Aorta (tissue), 5 donors: ENCODE measurements at places on chromosomes 7 and 10. TPM values are rescaled to one million over a fixed set of nuclear protein-coding genes. Genes with fewer than 3 reads are reported as not detected.

The TEX47 gene
- total RNA-seq = not detected

The AKR1C8 gene
- 0.30 TPM for total RNA-seq

The COPG2 gene
- 9.7 TPM for total RNA-seq

The ZNF488 gene
- total RNA-seq = not detected

The HYAL4 gene
- not detected for total RNA-seq

The LCOR gene
- total RNA-seq = 38.9 TPM

The RPP38 gene
- 9.0 TPM for total RNA-seq

The CFAP46 gene
- total RNA-seq = not detected

The NME8 gene
- 2.0 TPM for total RNA-seq

The OR13A1 gene
- total RNA-seq = not detected

The LAMB4 gene
- total RNA-seq = 0.24 TPM

GRCh38 chr10:128382225-128382624 is 256.0 kb upstream of the MKI67 start:
- no peak for DNase-seq
- H3K36me3 ChIP-seq = no peaks in the 10 kb centered on the region
- no peak overlapping the region for H3K27ac ChIP-seq
- no peaks in the 10 kb centered on the region for H3K4me1 ChIP-seq
- H3K27me3 ChIP-seq = no peaks in the 10 kb centered on the region
- H3K4me3 ChIP-seq = no peak overlapping the region

DNA sequence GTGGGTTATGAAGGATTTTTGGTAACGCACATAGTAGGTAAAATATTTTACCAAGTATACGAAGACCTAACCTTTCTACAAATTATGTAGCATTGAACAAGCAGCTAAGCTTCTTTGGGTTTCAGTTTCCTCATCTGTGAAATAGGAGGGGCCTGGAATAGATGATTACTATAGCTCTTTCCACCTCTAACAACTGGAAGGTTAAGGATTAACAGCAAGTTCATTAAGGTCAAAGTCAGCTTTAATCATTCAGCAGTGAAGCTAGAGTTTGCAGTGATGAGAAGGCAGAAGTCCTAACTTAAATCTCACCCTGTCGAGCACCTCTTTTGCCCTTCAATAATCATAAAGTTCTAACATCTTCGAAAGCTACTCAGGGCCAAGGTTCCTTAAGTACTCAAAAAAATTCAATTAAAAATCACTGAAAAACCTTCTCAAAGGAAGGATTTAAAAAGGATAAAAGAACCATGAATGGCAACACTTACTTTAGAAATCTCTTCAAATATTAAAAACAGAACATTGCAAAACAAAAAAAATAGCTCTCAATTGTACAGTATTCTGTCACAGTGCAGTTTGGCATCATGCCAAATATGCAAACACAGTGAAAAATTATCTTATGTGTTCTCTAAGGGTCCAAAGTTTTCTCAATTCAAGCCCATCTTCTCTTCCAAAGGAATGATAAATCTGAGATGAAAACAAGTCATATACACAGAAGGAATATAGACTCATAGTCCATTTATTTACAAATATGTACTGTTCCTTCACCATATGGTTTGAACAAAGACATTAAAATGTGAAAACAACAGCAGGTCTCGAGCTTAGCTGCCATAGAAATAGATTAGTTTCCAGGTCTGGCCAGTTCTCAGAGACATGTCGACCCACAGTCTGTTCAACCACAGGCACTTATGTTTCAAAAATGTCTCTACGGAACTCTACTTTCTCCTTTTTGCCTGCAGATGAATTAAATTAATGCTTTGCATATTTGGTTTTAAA is 152.0 kb upstream of the SLC13A1 start:
- H3K36me3 ChIP-seq = no peaks in the 10 kb centered on the region
- H3K27me3 ChIP-seq = no peaks in the 10 kb centered on the region
- H3K4me1 ChIP-seq = no peaks in the 10 kb centered on the region
- DNase-seq = no peak
- no peak overlapping the region for H3K27ac ChIP-seq

DNA sequence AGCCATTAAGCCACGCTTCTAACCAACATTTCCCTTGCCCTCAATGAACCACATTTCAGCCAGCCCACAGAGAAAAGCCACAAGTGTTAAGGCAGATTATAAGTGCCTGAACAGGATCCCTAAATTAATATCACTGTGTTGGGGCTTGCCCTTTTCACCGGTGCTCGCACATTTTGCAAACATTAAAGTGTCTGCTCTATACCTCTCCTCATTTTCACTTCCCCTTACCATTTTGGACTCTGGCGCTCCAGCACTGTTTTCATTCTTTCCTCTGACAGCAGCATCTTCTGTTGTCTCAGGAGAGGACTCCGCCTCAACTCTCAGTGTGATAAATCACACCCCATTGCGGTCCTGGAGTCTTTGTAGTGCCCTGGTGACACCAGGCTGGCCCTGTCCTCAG is 274.2 kb downstream of the BAMBI start:
- H3K27me3 ChIP-seq = no peaks in the 10 kb centered on the region
- H3K4me1 ChIP-seq = no peaks in the 10 kb centered on the region
- no peak for DNase-seq
- H3K27ac ChIP-seq = no peak overlapping the region

GRCh38 chr10:7196284-7196683 is 214.6 kb downstream of the SFMBT2 start:
- H3K36me3 ChIP-seq = no peaks in the 10 kb centered on the region
- DNase-seq = no peak
- no peak overlapping the region for H3K27ac ChIP-seq

DNA sequence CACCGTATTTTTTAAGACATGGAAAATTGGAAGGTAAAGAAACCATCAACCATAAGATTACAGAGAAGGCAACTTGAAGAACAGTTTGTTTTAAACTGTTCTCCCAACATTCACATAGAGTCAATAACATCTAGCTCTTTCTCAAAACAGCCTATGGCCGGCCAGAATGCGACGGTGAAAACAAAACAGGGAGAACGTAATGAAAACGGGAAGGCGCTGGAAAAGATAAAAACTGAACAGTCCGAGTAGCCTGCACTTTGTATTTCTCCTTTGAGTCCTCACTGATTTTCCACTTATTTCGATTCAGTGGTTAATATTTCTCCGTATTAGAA is 637 bp downstream of the MICU1 start:
- no peaks in the 10 kb centered on the region for H3K36me3 ChIP-seq
- no peaks in the 10 kb centered on the region for H3K27me3 ChIP-seq
- peak overlapping the region; percentile 7 for H3K27ac ChIP-seq
- no peak for DNase-seq
- peak overlapping the region; percentile 76 for H3K4me3 ChIP-seq
- H3K4me1 ChIP-seq = peaks cover 2% of the 10 kb centered on the region

DNA sequence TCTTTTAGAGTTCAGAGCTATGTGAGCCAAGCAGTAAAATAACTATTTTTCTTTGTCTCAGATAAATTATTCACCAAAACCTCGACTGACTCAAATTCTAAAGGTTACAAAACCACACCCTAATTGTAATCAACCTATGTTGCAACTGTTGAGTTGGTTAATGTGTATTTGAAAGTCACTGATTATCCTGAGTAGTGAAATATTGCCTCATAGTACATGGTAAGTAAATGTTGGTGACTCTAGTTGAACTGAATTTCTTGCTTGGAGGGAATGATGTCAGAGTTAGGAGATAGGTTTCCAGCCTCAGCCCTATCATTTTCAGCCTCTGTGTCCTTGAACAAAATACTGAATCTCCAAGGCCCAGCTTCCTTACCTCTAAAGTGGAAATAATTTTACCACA is 3.0 kb upstream of the CYP2C18 start:
- H3K27ac ChIP-seq = no peak overlapping the region
- no peaks in the 10 kb centered on the region for H3K4me1 ChIP-seq
- no peak overlapping the region for H3K4me3 ChIP-seq
- H3K27me3 ChIP-seq = no peaks in the 10 kb centered on the region
- no peaks in the 10 kb centered on the region for H3K36me3 ChIP-seq

- no peaks in the 10 kb centered on the region for H3K4me1 ChIP-seq
- H3K36me3 ChIP-seq = no peaks in the 10 kb centered on the region
- H3K27me3 ChIP-seq = no peaks in the 10 kb centered on the region
Measured at GRCh38 chr10:111748184-111748583, 435.4 kb downstream of the GPAM start.

- no peaks in the 10 kb centered on the region for H3K4me1 ChIP-seq
- H3K27me3 ChIP-seq = no peaks in the 10 kb centered on the region
Measured at GRCh38 chr10:128929131-128929530, 537.9 kb upstream of the MGMT start.

- H3K4me3 ChIP-seq = no peak overlapping the region
- no peak for DNase-seq
- no peaks in the 10 kb centered on the region for H3K4me1 ChIP-seq
- no peaks in the 10 kb centered on the region for H3K36me3 ChIP-seq
Measured at GRCh38 chr10:30182191-30183054, 123.0 kb upstream of the JCAD start.

GRCh38 chr7:8114175-8114574 is 145.6 kb downstream of the GLCCI1 start:
- no peak for DNase-seq
- no peak overlapping the region for H3K4me3 ChIP-seq
- no peaks in the 10 kb centered on the region for H3K27me3 ChIP-seq
- H3K36me3 ChIP-seq = no peaks in the 10 kb centered on the region

- H3K36me3 ChIP-seq = no peaks in the 10 kb centered on the region
- no peaks in the 10 kb centered on the region for H3K27me3 ChIP-seq
- H3K4me1 ChIP-seq = no peaks in the 10 kb centered on the region
- H3K4me3 ChIP-seq = no peak overlapping the region
- DNase-seq = no peak
Measured at GRCh38 chr10:13589316-13589715, 2.6 kb downstream of the PRPF18 start.

GRCh38 chr10:5776881-5777197 is 36.4 kb downstream of the GDI2 start:
- H3K36me3 ChIP-seq = peaks cover 2% of the 10 kb centered on the region
- H3K4me3 ChIP-seq = no peak overlapping the region
- no peaks in the 10 kb centered on the region for H3K27me3 ChIP-seq
- no peak overlapping the region for H3K27ac ChIP-seq
- no peaks in the 10 kb centered on the region for H3K4me1 ChIP-seq

- peak; percentile 97 for DNase-seq
- no peaks in the 10 kb centered on the region for H3K36me3 ChIP-seq
- H3K4me3 ChIP-seq = no peak overlapping the region
- no peaks in the 10 kb centered on the region for H3K4me1 ChIP-seq
- H3K27ac ChIP-seq = no peak overlapping the region
Measured at GRCh38 chr10:122504610-122504950, 43.2 kb downstream of the HTRA1 start.

GRCh38 chr7:116232920-116233319 is 22.6 kb downstream of the TES start:
- H3K27me3 ChIP-seq = no peaks in the 10 kb centered on the region
- peak overlapping the region; percentile 88 for H3K27ac ChIP-seq
- DNase-seq = no peak
- H3K4me3 ChIP-seq = no peak overlapping the region
- peaks cover 28% of the 10 kb centered on the region for H3K4me1 ChIP-seq
- H3K36me3 ChIP-seq = no peaks in the 10 kb centered on the region

DNA sequence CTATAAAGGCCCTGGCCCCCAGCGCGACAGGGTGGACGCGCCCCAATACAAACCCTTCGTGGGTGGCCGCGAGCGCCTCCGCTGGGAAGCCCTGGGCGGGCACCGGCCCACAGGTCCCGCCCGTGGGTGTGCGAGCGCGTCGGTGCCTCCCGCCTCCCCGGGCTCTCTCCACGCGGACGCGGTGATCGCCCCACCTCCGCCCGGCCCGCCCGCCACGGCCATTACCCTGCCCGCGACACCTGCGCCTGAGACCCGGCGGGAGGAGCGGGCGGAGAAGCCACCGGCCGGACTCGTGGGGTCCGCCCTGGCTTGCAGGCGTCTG is 81.2 kb downstream of the PAX2 start:
- no peaks in the 10 kb centered on the region for H3K27me3 ChIP-seq
- H3K4me1 ChIP-seq = no peaks in the 10 kb centered on the region
- no peak overlapping the region for H3K27ac ChIP-seq
- H3K36me3 ChIP-seq = no peaks in the 10 kb centered on the region

GRCh38 chr7:1559626-1560590 is 3.9 kb upstream of the TMEM184A start:
- H3K4me1 ChIP-seq = no peaks in the 10 kb centered on the region
- DNase-seq = no peak

- no peaks in the 10 kb centered on the region for H3K36me3 ChIP-seq
- no peak overlapping the region for H3K27ac ChIP-seq
- no peak overlapping the region for H3K4me3 ChIP-seq
- DNase-seq = no peak
Measured at GRCh38 chr10:48236199-48236621, 38.3 kb downstream of the FRMPD2 start.

DNA sequence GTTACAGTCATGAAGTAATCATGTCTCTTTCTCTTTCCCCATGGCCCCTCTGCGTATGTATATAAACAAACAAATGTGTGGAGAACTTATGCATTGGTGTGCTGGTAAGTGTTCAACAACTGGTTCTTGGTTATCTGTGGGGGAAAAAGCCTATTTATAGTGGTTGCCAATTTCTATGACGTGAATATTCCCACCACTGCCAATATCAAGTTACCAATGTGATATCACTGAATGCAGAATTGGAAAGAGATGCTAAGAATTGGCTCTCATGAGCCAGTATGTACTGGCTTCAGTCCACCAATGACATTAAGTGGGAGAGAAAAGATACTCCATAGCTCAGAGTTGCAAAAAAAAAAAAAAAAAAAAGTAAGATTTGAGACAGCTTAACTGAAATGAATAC is 399.7 kb downstream of the REEP3 start:
- no peak for DNase-seq
- H3K4me1 ChIP-seq = no peaks in the 10 kb centered on the region
- H3K4me3 ChIP-seq = no peak overlapping the region
- no peaks in the 10 kb centered on the region for H3K27me3 ChIP-seq
- H3K36me3 ChIP-seq = no peaks in the 10 kb centered on the region

GRCh38 chr10:103823706-103824272 is 31.6 kb downstream of the SH3PXD2A start:
- H3K4me1 ChIP-seq = no peaks in the 10 kb centered on the region
- H3K27ac ChIP-seq = no peak overlapping the region
- H3K36me3 ChIP-seq = no peaks in the 10 kb centered on the region
- no peaks in the 10 kb centered on the region for H3K27me3 ChIP-seq
- no peak for DNase-seq

DNA sequence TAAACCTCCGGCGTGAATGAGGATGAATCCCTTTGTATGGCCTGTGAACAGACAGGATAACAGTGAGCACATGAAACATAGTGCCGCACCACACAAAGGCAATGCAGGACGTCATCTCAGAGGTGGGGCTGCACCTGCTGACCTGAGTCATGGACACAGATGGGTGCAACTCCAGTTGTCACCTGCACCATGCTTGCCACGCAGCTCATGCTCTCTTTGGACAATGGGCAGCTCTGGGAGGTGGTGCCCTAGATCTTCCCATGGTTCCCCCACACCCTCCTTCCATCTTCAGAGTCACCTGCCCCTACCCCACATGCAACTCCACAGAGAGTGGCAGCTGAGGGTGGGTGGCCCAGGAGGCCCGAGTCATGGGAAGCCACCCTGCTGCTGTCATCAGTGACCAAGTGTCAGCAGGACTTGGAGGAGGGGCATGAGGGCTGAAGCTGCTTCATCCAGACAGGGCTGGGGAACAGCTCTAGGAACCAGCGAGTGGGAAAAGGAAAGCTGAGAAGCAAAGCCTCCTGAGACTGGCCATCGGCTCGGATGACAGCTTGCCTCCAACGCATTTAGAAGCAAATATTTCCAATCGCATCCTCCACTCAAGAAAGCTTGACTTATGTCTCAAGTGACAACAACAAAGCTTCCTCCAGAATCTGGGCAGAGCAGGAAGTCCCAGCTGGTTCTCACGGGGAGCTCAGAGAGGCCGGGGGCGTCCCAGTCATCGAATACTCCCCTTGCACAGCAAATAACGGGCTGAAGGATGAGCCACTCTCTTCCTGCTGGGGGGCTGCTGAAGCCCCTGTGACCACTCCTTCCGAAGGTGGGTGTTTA is 27.1 kb downstream of the VIPR2 start:
- H3K27me3 ChIP-seq = no peaks in the 10 kb centered on the region
- no peak for DNase-seq
- no peak overlapping the region for H3K27ac ChIP-seq
- H3K4me1 ChIP-seq = no peaks in the 10 kb centered on the region
- H3K36me3 ChIP-seq = no peaks in the 10 kb centered on the region
- H3K4me3 ChIP-seq = no peak overlapping the region
